ENCODE measurements at places on chromosomes 3 and 15.
A peak's percentile ranks its signal among the peaks of the same experiment; 100 is the strongest.

GRCh38 chr3:136617198-136617597 is 135.0 kb downstream of the STAG1 start:
- DNase-seq: no peak

DNA sequence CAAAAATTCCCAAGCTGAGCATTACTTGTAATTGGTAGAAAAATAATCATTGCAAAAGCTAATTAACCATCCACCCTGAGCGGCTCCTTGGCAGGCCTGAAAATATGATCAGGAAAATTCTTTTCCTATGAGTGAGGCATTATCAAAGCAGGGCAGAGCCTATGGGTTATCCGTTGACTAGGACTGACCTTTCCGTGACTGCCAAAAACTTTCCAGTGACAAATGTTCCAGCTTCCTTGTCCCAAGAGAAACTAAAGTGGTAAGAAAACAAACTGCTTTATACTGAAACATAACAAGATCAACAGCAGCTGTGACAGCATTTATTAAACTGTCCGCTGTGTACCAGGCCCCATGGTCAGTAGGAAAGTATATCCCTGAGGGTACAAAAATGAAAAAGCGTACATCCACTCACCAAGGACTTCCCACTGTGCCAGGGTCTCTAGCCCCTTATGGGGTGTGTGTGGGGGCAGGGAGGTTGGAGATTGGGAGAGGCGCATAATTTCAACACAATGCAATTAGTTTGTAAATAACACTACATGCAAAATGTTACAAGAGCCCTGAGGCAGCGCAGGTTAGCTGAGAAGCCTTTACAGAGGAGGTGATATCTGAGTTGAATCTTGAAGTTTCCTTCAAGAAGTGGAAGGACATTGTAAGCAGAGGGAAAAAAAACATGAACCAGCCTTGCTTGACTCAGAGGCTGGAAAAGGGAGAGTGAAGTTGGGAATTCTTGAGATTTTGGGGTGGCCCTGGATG is 8.5 kb downstream of the LIPC start:
- DNase-seq: peak; percentile 56

GRCh38 chr15:80234883-80235282 is 17.1 kb downstream of the CTXND1 start:
- DNase-seq: peak; percentile 48

- DNase-seq: no peak
Observed at GRCh38 chr3:113606539-113607218, 74.3 kb downstream of the SIDT1 start.

DNA sequence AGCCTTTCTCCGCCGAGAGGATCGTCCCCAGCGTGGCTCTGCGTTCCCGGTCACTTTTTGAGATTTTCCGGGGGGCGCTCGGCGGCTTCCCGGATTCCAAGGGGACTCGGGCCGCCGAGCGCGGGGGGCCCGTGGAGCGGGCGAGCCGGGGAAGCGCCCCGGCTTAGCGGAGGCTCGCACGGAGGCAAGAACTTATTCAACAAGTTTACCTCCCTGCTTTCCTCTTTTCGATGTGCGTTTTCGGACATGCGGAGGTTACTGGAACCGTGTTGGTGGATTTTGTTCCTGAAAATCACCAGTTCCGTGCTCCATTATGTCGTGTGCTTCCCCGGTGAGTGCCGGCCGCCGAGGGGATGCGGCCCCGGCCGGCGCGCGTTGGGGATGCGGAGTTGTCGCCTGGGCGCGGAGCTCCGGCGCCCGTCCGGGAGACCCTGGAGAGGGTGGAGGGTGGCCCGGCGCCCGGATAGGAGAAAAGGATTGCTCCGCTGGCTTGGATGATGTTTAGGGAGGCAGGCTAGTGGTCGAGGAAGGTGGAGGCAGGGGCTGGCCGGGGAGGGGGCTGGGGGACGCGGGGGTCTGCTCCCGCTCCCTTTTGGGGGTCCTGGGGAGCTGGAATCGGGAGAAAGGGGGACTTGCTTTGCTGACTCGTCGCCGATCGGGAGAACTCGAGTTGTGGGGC is 810 bp downstream of the PTPRG start:
- no peak for DNase-seq

DNA sequence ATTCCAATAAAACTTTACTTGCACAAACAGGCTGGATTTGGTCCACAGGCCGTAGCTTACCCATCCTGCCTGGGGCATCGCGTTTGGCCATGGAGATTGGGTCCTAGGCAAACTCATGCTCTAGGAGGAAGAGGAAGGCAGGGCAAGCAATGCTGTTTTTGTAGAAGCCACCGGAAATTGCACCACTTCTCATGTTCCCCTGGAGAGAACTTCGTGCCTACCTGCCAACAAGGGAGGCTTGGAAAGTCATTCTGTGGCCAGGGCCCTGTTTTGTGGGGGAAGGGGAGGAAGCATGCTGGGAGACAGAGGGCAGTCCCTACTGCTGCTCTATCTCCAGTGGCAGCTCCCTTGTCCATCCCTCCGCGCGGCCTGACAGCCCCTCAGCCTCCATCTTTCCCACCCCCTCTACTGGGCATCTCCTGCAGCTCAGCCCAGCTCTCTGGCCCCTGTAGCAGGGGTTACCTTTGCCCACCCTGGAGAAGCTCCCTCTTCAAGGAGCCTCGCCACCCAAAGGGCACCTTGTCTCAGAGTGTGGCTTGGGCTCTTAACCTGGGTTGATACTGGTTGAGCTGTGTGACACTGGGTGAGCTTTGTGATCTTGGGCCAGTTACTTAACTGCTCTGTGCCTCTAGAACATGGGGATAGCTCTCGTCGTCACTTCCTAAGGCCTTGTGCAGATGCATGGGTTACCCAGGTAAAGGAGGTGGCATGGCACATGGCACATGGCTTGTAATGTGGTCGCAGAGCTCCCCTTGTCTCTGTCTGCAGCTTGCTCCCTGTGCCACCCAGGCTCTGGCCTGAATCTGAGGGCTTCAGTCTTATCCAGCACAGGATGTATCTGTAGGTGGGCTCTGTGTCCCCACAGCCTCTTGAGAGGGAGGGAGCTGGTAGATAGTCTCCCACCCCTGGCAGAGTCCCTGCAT is 6.1 kb downstream of the ABTB1 start:
- DNase-seq: no peak

DNA sequence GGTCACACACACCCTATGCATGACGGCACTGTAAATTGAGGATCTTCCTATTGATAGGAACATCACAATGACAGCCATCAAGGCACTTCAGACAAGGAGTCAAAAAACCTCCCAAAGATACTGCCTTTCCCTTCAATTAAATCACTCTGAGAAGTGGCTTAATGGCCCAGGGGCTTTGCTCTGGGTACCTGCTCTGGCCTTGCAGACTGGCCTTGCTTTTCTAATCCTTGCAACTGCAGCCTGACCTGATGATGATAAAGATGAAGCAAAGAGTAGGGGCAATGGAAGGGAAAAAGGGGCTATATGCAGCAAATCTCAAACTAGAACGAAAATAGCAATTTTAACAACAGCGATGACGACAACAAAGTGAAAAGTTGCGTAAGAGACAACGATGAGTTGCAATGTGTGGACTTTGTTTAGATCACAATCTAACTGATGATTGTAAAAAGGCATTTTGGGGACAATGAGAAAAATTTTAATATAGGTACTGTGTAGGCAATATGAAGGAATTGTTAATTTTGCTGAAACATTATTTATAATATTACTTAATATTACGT is 14.6 kb downstream of the ADAMTS9 start:
- DNase-seq: no peak

- DNase-seq: no peak
Observed at GRCh38 chr3:196875258-196875657, 7.5 kb downstream of the SENP5 start.

DNA sequence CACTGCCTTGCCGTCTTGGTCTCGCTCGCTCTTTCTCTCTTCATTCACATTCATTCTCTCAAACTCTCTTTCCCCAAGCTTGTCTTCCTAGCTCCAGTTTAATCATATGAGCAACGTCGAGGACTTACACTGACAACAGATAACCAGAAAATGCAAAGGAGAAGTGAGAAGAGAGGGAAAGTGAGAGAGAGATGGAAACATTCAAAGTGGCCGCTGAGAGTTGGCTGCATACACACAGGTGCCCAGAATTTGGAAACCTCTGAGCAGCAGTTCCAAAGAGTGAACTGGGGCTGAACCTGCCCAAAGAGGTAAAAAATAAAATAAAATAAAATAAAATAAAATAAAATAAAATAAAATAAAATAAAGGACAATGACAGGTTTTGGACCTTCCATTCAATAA is 583.0 kb downstream of the FOXP1 start:
- DNase-seq: no peak

DNA sequence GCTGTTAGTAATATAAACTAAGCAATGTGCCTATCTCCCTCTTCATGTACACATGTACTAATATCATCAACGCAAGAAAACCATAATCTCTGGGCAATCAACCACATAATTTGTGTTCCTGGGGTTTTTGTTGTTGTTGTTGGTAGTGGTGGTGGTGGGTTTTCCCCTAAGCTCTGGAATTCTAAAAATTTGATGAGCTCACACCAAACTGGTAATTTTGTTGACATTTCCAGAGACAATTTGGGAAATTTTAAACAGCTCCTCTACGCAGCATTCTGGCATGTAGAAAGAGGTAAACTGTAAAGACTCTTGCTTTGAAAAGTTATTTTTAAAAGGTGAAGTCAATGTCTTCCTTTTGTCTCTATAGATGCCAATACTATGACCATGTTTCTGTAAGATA is 126.7 kb downstream of the IGSF11 start:
- DNase-seq: no peak

GRCh38 chr3:100033184-100033583 is 81.1 kb downstream of the FILIP1L start:
- DNase-seq: peak; percentile 25

DNA sequence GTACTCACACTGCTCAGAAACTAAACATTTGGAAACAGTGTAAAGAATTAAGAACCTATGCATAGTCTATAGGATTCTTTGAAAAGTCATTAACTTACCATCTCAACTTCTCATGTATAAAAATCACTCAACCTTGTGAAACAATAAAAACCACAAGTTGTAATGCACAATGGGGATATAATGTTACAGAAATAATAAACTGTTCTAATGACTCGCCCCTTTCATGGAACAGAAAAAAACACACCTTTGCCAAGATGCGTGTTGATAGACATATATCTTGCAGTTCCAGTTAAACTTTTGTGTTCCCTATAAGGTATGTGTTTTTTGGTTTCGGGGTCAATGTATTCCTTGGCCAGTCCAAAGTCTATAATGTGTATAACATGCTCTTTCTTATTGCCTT is 50.8 kb upstream of the PPIB start:
- DNase-seq: peak; percentile 33

DNA sequence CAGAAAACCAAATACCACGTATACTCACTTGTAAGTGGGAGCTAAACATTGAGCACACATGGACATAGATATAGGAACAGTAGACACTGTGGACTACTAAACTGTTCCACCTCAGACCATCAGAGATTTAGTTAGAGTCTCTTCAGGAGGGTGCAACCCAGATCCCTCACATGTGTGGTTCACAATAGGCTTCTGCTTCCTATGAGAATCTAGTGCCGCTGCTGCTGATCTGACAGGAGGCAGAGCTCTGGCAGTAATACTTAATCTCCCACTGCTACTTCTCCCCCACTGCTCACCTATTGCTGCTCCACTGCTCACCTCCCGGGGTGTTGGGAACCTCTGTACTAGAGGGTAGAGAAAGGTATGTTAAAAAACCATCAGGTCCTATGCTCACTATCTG is 533.3 kb downstream of the NSUN3 start:
- no peak for DNase-seq

DNA sequence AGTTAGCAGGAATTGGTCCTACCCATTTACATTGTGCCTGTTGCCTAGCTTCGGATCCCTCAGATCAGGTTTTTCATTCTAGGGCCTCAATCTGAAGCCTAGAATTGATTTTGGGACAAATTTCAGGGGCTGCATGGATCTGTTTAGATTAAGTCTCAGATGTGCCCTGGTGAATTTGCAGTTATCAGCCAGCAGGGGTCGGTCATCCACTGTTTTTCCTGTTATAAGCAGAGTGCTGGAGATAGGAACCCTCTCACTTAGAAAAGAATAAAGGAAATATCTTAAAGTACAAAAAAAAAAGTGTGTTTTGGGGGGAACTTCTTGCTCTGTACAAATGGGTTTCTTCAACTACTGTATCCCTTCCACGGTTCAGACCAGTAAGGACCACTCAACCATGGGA is 212.5 kb downstream of the BCHE start:
- DNase-seq: peak; percentile 38

DNA sequence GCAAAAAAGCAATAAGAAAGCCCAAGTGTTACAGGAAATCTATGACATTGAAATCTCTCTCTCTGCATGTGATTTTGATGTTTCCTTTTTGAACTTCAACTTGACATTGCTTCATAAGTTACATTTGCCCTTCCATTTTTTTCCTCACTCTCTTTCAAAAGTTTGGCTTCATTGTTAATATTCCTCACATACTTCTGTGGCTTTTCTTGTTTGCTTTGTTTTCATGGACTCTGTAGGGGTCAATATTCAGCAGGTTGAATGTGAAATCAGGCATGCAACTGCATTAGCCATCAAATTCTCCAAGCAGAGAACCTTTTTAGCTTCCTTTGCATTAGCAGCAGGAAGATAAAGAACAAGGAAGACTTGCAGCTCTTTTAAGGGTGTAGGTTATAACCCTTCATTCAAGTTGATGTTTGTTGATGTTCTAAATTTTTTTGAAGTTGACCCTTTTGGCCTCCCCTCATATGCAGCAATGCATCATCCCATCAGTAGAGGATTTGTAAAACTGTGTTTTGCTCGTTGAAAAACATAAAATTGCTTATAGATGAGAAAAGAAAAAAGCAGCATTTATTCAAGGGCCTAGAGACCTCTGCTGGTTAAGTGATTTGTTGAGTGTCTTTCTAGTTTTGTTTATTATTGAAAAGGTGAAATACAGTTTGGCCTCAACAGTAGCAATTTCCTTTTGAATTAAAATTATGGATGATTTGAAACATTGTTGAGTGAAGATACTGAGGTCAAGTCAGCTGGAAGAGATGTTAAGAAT is 211.4 kb downstream of the IL5RA start:
- DNase-seq: no peak

DNA sequence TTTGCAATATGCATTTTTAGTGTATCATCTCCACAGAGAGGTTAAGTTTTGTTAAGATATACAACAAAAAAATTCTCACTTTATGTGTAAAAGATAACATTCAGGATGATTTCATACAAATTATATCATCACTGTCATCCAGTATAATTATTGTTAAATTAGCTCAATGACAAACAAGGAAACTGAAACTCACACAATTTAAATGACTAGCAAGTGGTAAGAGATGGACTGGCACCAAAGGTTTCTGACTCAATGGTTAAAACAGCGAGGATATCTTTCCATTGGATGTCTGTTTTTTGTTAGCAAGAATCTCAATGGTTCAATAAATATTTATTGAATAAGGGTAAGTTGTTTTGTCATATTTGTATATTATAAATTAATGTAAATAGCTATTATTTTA is 22.6 kb downstream of the CIP2A start:
- DNase-seq: no peak

- no peak for DNase-seq
Observed at GRCh38 chr15:49860101-49860500, 239.3 kb downstream of the DTWD1 start.

GRCh38 chr15:68409736-68410370 is 22.1 kb downstream of the ITGA11 start:
- DNase-seq: no peak

DNA sequence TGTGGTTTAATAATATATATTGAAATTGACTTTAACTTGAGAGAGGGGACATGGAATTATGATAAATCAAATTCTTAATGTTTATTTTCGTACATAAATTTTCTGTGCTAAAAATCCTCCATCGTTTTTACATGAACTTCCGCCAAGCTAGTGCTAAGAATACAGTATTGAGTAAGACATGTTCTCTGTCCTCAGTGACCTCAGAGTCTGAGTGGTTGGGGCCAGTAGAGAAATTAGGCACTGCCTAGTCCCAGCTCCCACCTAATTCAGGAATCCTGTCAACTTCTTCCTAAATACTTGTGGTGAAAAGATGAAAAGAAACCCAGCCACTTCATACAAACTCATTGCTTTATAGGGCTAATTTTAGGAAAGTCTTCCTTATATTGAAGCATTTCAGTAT is 110.3 kb downstream of the PPP2R3A start:
- no peak for DNase-seq
